Fibroblast of lung (primary cell): ENCODE measurements at places on chromosomes 11 and 22. TPM values are rescaled to one million over a fixed set of nuclear protein-coding genes. Genes with fewer than 3 reads are reported as not detected.

DNA sequence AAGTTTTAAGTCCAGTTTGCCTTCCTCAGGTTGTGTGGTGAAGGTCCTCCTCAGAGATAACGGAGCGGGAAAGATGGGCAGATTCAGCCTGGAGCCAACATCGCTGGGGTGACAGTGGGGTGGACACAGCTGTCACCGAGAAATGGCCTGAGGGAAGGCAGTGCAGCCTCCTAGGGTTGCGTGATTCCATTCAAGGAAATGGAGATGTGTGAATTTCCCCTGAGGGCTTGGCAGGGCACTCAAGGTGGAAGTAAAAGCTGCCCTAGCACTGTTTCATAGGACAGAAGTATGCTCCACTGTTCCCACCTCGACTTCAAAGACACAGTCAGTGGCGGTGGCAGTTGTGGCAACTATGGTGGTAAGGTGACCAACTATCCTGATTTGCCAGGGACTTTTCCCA, 15.4 kb upstream of the CAT start:
- no peak for DNase-seq

DNA sequence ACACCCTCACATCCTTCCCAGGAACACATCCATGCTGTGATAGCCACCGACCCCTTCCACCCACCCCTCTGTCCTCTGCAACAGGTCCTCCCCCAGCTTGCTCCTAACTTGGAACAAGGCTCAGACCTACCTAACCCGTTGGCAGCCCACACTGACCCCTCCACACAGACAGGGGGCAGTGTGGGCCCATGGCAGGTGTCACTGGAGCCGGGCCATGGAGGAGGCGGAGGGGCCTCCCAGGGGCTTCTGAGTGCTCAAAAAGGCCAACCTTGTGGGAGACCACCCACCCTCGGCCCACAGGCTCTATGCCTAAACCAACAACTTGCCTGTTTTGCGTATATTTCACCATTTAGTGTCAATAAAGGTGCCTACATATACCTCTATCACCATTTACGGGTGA, 57.0 kb downstream of the CERK start:
- DNase-seq, result no peak

APOA4 gene
- total RNA-seq, result not detected in 2 replicates

DNA sequence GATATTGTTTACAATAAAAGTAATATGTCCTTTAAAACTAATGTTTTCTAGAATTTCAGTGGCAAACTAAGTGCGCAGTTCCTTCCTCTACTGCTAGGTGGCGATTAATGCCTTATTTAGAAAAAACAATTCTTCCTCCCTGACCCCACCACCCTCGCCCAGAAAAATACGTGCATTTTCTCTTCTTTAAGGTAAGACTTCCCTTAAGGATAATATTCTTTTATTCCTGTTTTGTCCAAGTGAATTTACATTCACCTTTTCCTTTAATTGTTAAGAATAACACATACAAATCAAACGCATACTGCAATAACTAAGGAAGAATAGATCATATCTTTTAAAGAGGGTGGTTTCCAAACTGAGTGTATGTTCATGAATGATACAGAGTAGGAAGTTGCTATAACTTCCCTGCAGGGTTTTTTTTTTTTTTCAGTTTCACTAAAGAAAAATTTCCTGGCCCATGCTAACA, 17.0 kb upstream of the PSMA1 start:
- peak; percentile 7 for DNase-seq

- DNase-seq, result no peak
Observed at GRCh38 chr11:14618060-14618459, 25.5 kb upstream of the PDE3B start.

SCGB1A1 gene
- total RNA-seq, result not detected in 2 replicates

SLC22A6 gene
- total RNA-seq, result not detected in 2 replicates

GRCh38 chr11:66188580-66188979, 79.9 kb upstream of the RAB1B start:
- DNase-seq, result peak; percentile 74

PANX3 gene
- total RNA-seq, result not detected in 2 replicates

DNA sequence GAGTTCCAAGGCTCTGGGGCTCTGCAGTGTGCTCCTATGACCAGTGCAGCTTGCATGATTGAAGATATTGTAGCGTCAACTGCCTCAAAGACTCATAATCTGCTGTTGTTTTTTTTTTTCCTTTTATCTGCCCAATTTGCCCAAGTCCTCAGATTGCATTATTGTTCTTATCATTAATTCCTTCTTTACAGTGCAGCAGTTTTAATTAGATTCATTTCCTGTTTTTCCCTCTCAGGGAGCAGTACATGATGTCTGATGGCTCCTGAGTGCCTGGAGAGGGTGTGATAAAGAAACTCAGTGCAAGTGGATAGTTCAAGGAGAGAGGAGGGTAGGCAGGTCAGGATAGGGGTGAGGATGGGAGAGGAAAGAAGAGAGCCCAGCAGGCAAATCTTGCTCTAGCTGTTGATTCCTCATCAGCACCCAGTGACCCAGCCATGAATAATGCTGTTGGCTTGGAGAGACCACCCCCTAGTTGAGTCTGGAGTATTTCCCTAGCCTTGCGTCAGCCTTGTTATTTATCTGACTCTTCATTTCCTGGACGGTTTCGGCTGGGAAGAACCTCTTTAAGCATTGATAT, 219.6 kb upstream of the SESN3 start:
- peak; percentile 67 for DNase-seq

KRTAP5-5 gene
- not detected in 2 replicates for total RNA-seq

NXPE1 gene
- total RNA-seq, result not detected in 2 replicates

OR8G5 gene
- total RNA-seq, result not detected in 2 replicates

MAJIN gene
- not detected in 2 replicates for total RNA-seq

DNA sequence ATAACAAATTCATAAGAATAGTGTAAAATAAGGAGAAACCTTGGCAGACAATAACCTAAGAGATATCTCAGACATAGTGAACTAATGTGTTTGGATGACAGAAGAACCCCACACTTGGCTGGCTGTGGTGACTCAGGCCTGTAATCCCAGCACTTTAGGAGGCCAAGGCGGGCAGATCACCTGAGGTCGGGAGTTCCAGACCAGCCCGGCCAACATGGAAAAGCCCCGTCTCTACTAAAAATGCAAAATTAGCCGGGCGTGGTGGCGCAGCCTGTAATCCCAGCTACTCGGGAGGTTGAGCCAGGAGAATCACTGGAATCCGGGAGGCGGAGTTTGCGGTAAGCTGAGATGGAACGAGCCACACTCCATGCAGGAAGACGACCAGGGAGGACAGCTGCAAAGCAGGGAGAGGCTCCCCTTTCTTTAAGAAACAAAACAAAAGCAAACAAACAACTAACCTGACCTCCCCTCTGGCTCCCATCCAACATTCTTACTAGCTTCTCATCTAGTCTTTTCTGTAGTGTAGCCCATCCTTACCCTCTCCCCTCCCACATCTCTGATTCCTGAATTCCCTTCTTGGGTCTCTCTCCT, 84.2 kb downstream of the ZNF280B start:
- no peak for DNase-seq

RIMBP3C gene
- total RNA-seq, result under 0.01 and 0.50 TPM in 2 replicates

GRCh38 chr22:47552541-47553205, 790.2 kb downstream of the TBC1D22A start:
- no peak for DNase-seq

KDM4D gene
- total RNA-seq, result 0.50 and 0.51 TPM in 2 replicates

DNA sequence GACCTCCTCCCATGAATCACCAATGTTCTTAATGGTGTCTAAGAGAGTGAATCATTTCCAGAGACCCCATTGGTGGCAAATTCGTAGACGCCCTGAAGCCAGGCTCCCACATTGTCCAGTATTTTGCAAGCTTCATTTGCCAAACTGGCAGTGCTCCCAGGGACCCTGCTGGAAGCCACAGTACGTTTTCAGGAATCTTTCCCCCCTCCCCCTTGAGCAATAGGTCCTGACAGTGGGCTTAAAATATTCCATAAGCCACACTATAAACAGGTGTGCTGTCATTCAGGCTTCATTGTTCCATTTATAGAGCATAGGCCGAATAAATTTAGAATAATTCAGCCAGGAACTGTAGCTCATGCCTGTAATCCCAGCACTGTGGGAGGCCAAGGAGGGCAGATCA, 125.3 kb downstream of the MORC2 start:
- peak; percentile 25 for DNase-seq

DNA sequence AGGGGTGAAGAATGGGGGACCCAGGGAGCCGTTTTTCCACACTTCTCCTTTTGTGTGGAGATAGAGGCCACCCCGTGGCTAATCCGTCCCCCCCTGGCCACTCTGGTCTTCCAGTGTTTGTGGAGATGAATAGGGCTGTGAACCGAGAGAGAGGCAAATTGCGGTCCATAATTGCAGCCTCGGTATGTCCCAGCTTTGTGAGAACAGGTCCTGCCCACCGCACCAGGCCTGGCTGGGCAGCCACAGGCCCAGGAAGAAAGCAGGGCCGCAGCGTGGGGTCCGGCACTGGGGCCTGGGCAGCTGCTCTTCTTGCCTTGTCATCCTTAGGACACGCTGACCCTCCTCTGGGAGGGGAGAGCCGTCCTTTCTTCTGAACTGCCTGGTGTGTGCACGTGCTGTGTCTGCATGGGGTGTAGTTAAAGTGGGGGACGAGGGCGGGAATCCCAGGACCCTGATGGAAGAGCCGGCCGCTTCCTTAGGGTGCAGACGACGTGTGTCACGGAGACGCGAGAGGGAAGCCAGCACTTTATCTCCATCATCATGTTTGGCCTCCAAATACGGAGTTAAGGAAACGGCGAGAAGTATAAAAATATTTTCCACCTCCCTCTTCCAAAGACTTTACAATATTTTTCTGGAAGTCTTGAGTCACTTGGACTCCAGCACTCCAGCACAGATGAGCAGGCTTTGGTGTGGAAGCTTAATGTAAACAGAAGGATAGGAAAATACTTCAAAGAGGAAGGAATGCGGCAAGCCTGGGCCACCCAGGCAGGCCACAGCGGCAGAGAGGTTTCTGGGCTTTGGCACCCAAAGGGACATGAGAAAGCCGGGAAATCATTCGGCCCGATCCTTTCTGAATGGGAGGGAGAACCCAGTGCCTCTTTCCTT, 1248.4 kb downstream of the BRD1 start:
- peak; percentile 20 for DNase-seq

TRIM48 gene
- total RNA-seq, result not detected in 2 replicates

- peak; percentile 53 for DNase-seq
Observed at GRCh38 chr22:46542011-46542985, 4.9 kb upstream of the CELSR1 start.

DNA sequence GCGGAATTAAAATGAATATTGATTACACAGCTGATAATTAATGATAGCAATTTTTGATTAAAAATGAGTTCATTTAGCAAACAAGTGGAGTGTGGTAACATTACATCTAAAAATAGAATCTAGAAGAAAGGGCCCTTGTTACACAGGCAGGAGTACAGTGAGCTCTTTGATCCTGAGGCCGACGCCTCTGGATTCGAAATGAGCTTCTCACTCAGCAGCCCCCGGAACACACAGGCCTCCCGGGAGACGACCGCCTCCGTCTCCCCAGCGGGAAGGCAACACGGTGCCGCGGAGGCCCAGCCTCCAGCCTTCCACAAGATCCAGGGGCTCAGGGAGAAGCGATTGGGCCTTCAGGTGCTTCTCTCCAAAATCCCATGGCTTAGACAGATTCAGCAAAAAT, 379.1 kb downstream of the BRD1 start:
- DNase-seq, result no peak

GRCh38 chr22:22843848-22844247, 43.8 kb upstream of the IGLL5 start:
- DNase-seq, result no peak
